ENCODE measurements at places on chromosomes 6 and 20.
A peak's percentile ranks its signal among the peaks of the same experiment; 100 is the strongest.

- no peak for DNase-seq
- peaks cover 12% of the 10 kb centered on the region for H3K4me1 ChIP-seq
- no peaks in the 10 kb centered on the region for H3K36me3 ChIP-seq
Measured at GRCh38 chr6:139515511-139515910, 141.1 kb upstream of the CITED2 start.

- H3K27me3 ChIP-seq, result no peaks in the 10 kb centered on the region
- H3K4me1 ChIP-seq, result no peaks in the 10 kb centered on the region
- DNase-seq, result no peak
- no peak overlapping the region for H3K27ac ChIP-seq
- no peaks in the 10 kb centered on the region for H3K36me3 ChIP-seq
- H3K4me3 ChIP-seq, result no peak overlapping the region
Measured at GRCh38 chr6:9248133-9248532, 812.8 kb upstream of the SLC35B3 start.

GRCh38 chr6:123462152-123462551 is 174.6 kb downstream of the TRDN start:
- H3K27me3 ChIP-seq, result no peaks in the 10 kb centered on the region
- no peaks in the 10 kb centered on the region for H3K36me3 ChIP-seq
- no peak overlapping the region for H3K27ac ChIP-seq

- no peak overlapping the region for H3K4me3 ChIP-seq
- H3K36me3 ChIP-seq, result no peaks in the 10 kb centered on the region
- H3K27ac ChIP-seq, result no peak overlapping the region
- no peaks in the 10 kb centered on the region for H3K4me1 ChIP-seq
- no peaks in the 10 kb centered on the region for H3K27me3 ChIP-seq
Measured at GRCh38 chr6:123777563-123777962, 26.1 kb upstream of the NKAIN2 start.

DNA sequence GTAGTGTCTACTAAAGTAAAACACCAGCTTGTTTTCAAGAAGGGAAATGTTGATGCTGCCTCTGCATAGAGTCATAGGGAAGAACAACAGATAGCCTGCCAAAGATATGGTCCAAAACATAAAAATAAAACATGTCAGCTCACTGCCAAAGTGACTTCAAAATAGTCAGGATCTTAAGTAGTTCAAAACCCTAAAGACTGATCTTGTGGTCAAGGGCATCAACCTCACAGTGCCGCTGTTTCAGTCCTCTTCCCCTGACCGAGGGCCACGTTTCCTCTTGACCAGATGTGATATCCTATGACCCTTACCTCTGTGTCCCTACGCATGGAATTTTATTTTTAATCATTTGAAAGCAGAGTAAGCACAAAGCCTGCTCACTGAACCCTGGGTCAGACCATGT is 104.2 kb upstream of the CNKSR3 start:
- DNase-seq, result no peak
- no peaks in the 10 kb centered on the region for H3K36me3 ChIP-seq
- no peak overlapping the region for H3K4me3 ChIP-seq

DNA sequence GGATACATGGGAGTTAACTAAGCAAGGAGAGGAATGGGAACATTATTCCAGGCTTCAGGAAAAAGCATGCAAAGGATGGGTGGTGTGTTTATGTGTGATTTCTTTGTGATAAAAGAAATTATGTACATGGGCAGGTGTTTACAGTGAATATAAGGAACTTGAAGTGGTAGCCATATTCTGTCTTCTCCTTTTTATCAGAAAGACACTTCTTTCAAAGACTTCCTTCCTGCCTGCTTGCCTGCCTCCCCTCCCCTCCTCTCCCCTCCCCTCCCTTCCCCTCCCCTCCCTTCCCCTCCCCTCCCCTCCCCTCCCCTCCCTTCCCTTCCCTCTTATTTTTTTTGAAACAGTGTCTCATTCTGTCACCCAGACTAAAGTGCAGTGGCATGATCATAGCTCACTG is 14.4 kb downstream of the CYB5R4 start:
- no peak overlapping the region for H3K4me3 ChIP-seq
- no peaks in the 10 kb centered on the region for H3K27me3 ChIP-seq
- peaks cover 4% of the 10 kb centered on the region for H3K36me3 ChIP-seq
- no peak overlapping the region for H3K27ac ChIP-seq
- DNase-seq, result no peak
- H3K4me1 ChIP-seq, result peaks cover 2% of the 10 kb centered on the region

DNA sequence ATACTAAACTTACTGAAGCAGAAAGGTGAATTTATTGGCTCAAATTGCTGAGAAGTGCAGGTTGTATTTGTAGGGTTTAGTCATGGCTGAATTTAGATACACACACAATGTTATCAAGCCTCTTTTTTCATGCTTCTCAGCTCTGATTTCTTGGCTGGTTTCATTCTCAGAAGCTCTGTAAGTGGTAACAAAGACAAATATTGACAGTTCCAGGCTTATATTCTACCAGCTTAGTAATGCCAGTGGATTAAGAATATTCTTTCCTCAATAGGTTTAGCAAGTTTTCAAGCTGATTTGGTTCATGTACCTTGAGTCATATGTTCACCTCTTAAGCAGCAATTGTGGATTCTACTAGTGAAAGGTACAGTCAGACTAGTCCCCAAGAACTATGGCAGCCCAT is 52.1 kb upstream of the PKIB start:
- no peak overlapping the region for H3K27ac ChIP-seq
- DNase-seq, result peak; percentile 60
- H3K4me3 ChIP-seq, result no peak overlapping the region
- no peaks in the 10 kb centered on the region for H3K4me1 ChIP-seq
- no peaks in the 10 kb centered on the region for H3K27me3 ChIP-seq
- H3K36me3 ChIP-seq, result no peaks in the 10 kb centered on the region

GRCh38 chr6:1787894-1788293 is 178.2 kb downstream of the FOXC1 start:
- no peak overlapping the region for H3K4me3 ChIP-seq
- DNase-seq, result no peak
- no peaks in the 10 kb centered on the region for H3K4me1 ChIP-seq
- H3K27me3 ChIP-seq, result no peaks in the 10 kb centered on the region
- no peak overlapping the region for H3K27ac ChIP-seq
- H3K36me3 ChIP-seq, result no peaks in the 10 kb centered on the region

DNA sequence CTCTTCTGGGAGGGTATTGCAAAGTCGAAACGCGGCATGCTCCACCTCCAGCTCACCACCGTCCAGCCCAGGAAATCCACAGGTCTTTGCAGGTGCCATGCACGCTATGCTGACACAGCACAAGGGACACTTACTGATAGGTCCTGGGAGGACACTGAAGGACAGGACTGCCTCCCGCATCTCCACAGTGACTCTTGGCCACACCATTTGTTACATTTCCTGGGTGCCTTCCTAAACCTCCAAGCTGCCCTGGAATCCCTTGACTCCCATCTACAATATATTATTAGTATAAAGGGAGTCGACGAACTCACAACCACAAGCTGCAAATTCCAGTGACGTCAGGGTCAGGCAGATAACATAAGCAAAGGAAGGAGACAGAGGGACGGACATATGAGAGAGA is 106.9 kb downstream of the JPH2 start:
- H3K36me3 ChIP-seq, result no peaks in the 10 kb centered on the region
- no peaks in the 10 kb centered on the region for H3K4me1 ChIP-seq
- DNase-seq, result no peak
- H3K27ac ChIP-seq, result no peak overlapping the region
- no peaks in the 10 kb centered on the region for H3K27me3 ChIP-seq

DNA sequence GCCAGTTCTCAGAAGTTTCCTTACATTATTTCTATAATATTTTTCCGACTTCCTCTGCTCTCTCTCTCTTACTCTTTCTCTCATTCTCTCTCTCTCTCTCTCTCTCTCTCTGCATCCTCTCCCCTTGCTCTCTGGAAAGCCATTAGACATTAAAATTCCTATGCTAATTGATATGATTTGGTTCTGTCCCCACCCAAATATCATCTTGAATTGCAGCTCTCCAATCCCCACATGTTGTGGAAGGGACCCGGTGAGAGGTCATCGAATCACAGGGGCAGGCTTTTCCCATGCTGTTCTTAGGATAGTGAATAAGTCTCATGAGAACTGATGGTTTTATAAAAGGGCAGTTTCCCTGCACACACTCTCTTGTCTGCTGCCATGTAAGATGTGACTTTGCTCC is 74.1 kb downstream of the ADAT2 start:
- no peak overlapping the region for H3K4me3 ChIP-seq
- H3K27ac ChIP-seq, result no peak overlapping the region
- no peaks in the 10 kb centered on the region for H3K4me1 ChIP-seq

- no peaks in the 10 kb centered on the region for H3K36me3 ChIP-seq
- no peak overlapping the region for H3K27ac ChIP-seq
- no peak for DNase-seq
- no peaks in the 10 kb centered on the region for H3K4me1 ChIP-seq
- H3K27me3 ChIP-seq, result no peaks in the 10 kb centered on the region
- no peak overlapping the region for H3K4me3 ChIP-seq
Measured at GRCh38 chr6:44782892-44783291, 395.4 kb downstream of the CDC5L start.

DNA sequence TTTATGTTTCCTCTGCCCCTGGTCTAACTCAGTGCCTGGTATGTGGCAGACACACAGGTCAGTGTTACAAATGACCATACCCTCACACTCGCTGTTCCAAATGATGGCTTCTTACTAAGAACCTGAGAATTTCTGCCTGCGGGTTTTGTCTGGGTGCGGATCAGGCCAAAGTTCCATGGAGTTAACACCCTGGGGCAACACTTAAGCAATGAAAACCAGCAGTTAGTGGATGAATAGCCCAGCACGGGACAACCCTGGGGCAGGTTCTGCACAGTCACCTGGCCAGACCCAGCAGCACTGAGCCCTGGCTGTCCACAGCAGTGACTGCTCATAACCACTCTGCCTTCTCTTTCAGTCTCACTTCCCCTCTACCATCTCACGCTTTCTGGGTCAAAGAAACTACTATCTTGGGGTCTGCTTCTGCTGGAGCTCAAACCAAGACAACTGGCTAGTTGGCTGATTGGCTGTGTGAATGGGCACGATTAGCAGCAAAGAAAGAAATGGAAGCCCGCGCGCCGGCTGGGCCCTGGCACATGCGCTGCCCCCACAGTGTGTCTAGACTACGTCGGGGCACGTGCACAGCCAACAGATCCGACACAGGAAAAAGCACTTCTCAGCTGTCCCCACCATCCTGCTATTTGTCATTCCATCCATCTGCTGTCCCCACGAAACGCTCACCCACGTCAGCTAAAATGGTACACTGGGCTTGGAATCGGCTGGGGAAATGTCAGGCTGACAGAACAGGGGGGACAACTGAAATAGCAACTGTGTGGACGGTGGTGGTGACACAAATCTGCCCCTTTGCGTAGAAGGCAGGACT is 36.6 kb downstream of the MGME1 start:
- no peak for DNase-seq
- H3K36me3 ChIP-seq, result no peaks in the 10 kb centered on the region
- H3K4me3 ChIP-seq, result no peak overlapping the region

GRCh38 chr6:169210611-169211010 is 43.0 kb downstream of the THBS2 start:
- peaks cover 24% of the 10 kb centered on the region for H3K4me1 ChIP-seq
- H3K27me3 ChIP-seq, result no peaks in the 10 kb centered on the region
- H3K27ac ChIP-seq, result no peak overlapping the region
- no peak for DNase-seq
- H3K36me3 ChIP-seq, result no peaks in the 10 kb centered on the region

DNA sequence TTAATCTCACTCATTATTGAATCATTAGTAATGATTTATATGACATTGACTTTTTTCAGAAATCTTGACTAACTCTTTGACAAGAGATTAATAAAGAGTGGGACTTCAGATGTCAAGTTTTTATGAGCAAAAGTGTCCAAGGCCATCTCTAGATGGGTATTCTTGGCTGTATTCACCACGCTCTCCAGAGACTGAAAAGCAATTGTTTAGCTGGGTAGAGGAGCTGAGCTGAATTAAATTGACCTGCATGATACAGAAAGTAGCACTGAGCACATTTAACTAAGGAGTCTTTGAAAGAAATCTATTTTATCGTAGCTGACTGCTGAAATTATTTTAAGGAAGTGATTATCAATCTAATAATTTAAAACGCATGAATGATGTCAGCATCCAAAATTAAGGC is 89.4 kb downstream of the LINC00237 start:
- H3K27me3 ChIP-seq, result peaks cover 60% of the 10 kb centered on the region
- no peak overlapping the region for H3K4me3 ChIP-seq
- H3K4me1 ChIP-seq, result no peaks in the 10 kb centered on the region
- DNase-seq, result no peak

- H3K4me1 ChIP-seq, result no peaks in the 10 kb centered on the region
- H3K27ac ChIP-seq, result no peak overlapping the region
- DNase-seq, result no peak
- no peak overlapping the region for H3K4me3 ChIP-seq
- no peaks in the 10 kb centered on the region for H3K36me3 ChIP-seq
- no peaks in the 10 kb centered on the region for H3K27me3 ChIP-seq
Measured at GRCh38 chr20:13825465-13825864, 40.6 kb downstream of the NDUFAF5 start.

DNA sequence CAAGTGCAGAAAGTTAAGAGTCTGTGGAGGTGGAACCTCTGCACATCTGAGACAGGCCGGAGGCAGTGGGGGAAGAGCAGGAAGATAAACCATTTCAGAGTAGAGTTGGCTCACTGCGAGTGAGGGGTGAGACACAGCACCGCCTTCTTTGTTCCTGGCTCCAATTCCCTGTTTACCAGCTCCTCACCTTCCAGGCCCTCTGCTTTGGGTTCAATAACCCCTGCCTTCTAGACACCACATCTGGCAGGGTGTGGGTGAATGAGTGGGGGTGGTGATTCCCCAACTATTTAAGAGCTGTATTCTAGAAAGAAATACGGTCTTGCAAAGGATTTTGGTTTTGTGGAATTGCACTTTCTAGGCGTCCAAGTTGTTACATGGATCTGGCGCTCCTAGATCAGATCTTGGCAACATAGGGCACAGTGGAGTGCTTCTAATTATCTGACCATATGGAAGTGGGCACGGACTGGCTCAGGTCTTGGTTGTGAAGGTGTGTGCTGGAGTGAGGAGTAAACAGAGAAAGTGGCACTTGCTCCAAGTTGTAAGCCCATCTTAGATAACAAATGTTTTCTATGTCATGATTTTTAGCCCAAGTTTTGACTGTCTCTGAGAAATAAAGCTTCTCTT is 141.6 kb upstream of the NRN1 start:
- no peak overlapping the region for H3K27ac ChIP-seq
- no peaks in the 10 kb centered on the region for H3K27me3 ChIP-seq
- H3K36me3 ChIP-seq, result no peaks in the 10 kb centered on the region
- H3K4me1 ChIP-seq, result no peaks in the 10 kb centered on the region
- H3K4me3 ChIP-seq, result no peak overlapping the region

GRCh38 chr20:22569353-22569752 is 15.0 kb downstream of the FOXA2 start:
- no peak overlapping the region for H3K27ac ChIP-seq
- H3K27me3 ChIP-seq, result peaks cover 99% of the 10 kb centered on the region
- H3K4me1 ChIP-seq, result peaks cover 26% of the 10 kb centered on the region
